ENCODE measurements at places on chromosomes 12 and 14.

DNA sequence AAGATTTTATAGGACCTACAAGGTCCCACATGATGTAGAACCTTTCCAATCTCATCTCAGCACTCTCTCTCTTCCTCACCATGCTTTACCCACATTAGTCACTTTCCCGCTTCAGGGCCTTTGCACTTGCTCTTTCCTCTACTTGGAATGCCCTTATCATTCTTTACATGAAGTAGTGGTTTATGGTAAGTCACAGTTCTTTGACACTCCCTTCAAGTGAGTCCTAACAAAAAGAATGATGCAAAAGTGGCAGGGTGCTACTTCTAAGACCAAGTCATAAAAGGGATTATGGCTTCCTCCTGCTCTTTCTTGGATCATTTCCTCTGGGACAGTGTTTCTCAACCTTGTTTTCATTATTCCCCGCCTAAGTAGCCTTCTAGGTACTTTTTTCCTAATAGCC, 13.1 kb downstream of the TMBIM4 start:
- peaks cover 11% of the 10 kb centered on the region for H3K36me3 ChIP-seq
- H3K27me3 ChIP-seq, result no peaks in the 10 kb centered on the region
- H3K27ac ChIP-seq, result no peak overlapping the region
- no peaks in the 10 kb centered on the region for H3K4me1 ChIP-seq
- H3K4me3 ChIP-seq, result no peak overlapping the region

DNA sequence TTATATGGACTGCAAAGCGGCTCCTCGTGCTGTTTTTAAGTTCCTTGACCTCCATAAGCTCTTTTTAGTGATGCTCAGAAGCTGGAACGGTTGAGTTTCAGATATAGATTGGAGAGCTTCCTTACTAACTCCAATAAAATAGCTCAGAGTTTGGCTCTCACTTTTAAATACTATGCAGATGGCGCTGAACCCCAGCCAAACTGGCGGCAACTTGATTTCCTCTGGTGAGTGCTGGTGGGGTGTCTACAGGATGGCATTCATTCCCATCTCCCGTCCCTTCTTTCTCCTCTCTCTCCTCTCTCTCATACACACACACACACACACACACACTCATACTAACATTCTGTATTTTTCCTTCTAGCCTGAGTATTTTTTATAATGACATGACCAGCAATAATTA, 346.3 kb downstream of the ETNK1 start:
- no peak for DNase-seq
- H3K27me3 ChIP-seq, result no peaks in the 10 kb centered on the region
- no peak overlapping the region for H3K27ac ChIP-seq
- no peaks in the 10 kb centered on the region for H3K4me1 ChIP-seq
- H3K4me3 ChIP-seq, result no peak overlapping the region
- no peaks in the 10 kb centered on the region for H3K36me3 ChIP-seq

DNA sequence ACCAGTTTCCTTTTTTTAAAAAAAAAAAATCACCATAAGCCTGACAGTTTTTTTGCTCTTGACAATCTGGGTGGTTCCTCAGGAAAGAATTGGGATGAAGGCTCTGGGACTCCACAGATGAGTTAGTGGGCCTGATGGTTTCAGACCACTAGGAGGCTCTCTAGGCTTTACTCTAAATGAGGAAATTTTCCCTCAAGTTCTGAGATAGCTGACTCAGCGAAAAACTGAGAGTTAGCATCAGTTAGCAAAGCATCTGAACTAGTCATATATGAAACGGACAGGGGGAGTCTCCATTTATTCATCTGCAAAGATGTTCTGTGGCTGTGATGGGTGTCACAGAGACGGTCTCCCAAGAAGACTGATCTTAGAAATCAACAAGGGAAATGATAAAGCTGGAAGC, 314.3 kb upstream of the OR4E1 start:
- H3K4me1 ChIP-seq, result no peaks in the 10 kb centered on the region
- H3K27ac ChIP-seq, result no peak overlapping the region
- DNase-seq, result no peak
- H3K27me3 ChIP-seq, result no peaks in the 10 kb centered on the region
- no peaks in the 10 kb centered on the region for H3K36me3 ChIP-seq

DNA sequence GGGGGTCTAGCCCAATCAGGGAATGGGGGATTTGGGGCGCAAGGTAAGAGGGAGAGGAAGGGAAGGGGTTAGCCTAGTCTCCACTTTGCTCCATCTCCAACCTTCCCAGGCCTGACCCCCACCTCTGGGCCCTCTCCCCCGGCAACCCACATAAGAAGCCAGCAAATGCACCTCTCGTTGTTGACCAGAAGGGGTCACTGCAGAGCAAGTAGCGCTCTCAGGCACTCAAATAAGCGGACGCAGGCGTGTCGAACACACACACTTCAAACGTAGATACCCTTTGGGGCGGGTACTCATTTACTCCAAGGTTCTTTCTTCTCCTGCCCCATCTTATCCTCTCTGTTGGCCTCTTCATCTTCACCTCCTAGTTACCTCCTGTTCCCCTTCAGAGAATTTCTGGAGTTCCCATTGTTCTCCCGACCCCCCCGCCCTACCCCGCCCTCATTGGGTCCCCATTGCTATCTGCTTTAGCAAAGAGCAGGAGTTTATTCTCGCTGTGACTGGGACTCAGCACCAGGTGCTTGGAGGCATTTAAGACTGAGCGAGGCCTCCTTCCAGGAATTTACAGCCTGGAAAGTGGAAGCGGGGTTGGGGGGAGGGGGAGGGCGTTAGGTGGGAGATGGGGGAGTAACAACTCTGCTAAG, 1.5 kb upstream of the SRRM4 start:
- H3K36me3 ChIP-seq, result no peaks in the 10 kb centered on the region
- no peak overlapping the region for H3K27ac ChIP-seq
- peaks cover 46% of the 10 kb centered on the region for H3K27me3 ChIP-seq
- peaks cover 3% of the 10 kb centered on the region for H3K4me1 ChIP-seq
- no peak overlapping the region for H3K4me3 ChIP-seq

DNA sequence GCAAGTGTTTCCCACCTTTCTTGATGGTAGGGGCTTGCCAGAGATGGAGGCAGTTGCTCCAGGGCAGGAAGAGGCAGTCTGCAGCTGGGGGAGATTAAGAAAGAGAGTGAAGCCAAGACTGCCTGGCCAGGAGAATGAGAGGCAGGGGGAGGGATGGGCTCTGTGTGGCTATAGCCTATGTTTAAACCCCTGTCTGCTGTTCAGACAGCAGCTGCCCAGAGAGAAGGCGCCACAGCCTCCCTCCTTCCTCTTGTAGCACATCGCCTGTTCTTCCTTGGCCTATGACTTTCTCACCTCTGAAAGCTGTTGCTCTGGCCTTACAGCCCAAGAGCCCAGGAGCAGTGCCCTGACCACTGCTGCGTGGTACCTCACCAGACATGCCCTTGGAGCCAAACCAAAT, 61.7 kb downstream of the EMP1 start:
- H3K27me3 ChIP-seq, result no peaks in the 10 kb centered on the region
- no peak overlapping the region for H3K27ac ChIP-seq
- no peaks in the 10 kb centered on the region for H3K36me3 ChIP-seq
- H3K4me3 ChIP-seq, result no peak overlapping the region

DNA sequence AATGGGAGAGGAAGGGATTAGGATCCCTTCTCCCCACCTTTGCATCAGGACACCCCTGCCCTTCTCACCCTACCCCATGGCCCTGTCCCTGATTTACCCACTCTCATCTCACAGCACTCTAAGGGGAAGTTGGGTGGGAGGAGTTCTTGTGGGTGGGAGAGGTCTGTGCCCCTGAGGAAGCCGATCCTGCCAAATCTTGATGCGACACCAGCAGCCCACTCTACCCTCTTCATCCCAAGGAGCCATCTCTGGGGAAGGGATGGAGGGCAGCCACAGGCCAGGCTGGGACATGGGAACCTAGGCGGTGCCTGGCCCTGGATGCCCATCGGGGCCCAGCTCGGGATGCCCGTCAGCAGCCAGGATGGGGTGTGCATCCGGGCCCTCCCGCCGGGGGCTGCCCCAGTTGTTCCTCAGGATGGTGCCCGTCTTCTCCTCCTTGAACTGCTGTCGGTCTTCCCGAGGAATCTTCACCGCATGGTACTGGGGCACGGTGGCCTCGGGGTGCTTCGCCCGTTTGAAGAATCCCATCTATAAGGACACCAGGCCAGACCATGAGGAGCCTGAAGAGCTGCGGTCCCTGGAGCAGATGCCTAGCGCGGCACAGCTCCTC, 22.8 kb downstream of the ITGA7 start:
- no peak for DNase-seq
- no peak overlapping the region for H3K4me3 ChIP-seq
- peaks cover 17% of the 10 kb centered on the region for H3K4me1 ChIP-seq
- peak overlapping the region; percentile 9 for H3K27ac ChIP-seq
- H3K36me3 ChIP-seq, result no peaks in the 10 kb centered on the region

GRCh38 chr14:72755766-72756165, 138.1 kb downstream of the DPF3 start:
- no peaks in the 10 kb centered on the region for H3K27me3 ChIP-seq
- peaks cover 10% of the 10 kb centered on the region for H3K4me1 ChIP-seq
- no peak overlapping the region for H3K27ac ChIP-seq
- no peak overlapping the region for H3K4me3 ChIP-seq

GRCh38 chr12:31594681-31595080, 3.7 kb upstream of the DENND5B start:
- no peaks in the 10 kb centered on the region for H3K36me3 ChIP-seq
- no peak overlapping the region for H3K4me3 ChIP-seq
- H3K27ac ChIP-seq, result no peak overlapping the region
- no peaks in the 10 kb centered on the region for H3K27me3 ChIP-seq

DNA sequence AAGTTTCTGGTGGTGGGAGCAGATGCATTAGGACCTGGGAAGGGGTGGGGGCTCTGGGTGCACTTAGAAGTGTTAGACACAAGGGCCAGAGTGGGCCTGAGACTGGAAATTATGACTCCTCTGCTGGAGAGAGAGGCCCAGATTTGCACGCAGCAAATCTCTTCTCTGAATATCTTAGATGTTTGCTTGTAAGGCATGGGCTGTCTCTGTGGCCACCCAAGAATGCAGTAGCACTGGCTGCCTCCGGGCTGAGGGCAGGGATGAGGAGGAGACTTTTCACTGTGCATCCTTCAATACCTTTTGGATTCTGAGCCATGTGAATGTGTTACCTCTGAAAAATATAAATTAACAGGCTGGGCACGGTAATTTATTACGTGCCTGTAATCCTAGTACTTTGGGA, 14.0 kb upstream of the RABGGTA start:
- no peaks in the 10 kb centered on the region for H3K27me3 ChIP-seq
- no peaks in the 10 kb centered on the region for H3K4me1 ChIP-seq
- no peak for DNase-seq
- H3K4me3 ChIP-seq, result no peak overlapping the region
- no peak overlapping the region for H3K27ac ChIP-seq

- no peak overlapping the region for H3K4me3 ChIP-seq
- H3K4me1 ChIP-seq, result peaks cover 21% of the 10 kb centered on the region
- no peaks in the 10 kb centered on the region for H3K27me3 ChIP-seq
- DNase-seq, result no peak
- H3K27ac ChIP-seq, result no peak overlapping the region
Measured at GRCh38 chr12:65208964-65209654, 39.7 kb downstream of the LEMD3 start.

Measured in gastrocnemius medialis (tissue), 4 donors.